CD4-positive, alpha-beta T cell treated with Interleukin-17A for 4 hours (primary cell): ENCODE measurements at places on chromosomes 13 and 19.

- no peak for DNase-seq
Observed at GRCh38 chr13:95256091-95256490, 45.2 kb downstream of the ABCC4 start.

DNA sequence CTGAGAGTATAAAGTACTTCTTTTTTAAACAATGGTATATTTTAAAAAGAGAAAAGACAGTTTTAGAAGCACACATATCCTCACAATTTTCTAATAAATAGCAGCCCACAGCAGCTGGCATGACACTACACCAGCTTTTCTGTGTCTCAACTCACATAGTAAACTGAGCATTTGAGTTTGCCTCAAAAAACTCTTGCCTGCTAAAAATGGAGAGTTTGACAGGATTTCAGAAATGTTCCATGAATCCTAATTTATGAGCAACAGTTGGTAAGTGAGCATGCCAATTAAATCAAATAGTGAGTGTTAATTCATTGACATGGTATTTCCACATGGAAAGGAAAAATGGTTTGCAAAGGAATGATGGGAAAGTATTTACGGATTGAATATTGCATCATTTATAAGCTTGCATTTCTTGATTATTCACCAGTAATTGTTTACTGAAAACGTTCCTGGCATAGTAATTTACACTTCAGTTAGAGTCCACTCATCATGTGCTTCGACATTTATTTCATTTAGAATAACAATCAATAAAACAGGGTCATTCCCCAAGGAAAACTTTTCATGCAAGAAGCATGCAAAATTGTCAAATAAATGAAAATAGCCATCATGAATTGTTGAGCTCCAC, 323.0 kb downstream of the EFNB2 start:
- DNase-seq = no peak

GRCh38 chr13:30153545-30154426, 153.6 kb downstream of the KATNAL1 start:
- no peak for DNase-seq

- DNase-seq = no peak
Observed at GRCh38 chr13:98033277-98034247, 80.1 kb downstream of the IPO5 start.

GRCh38 chr19:9940778-9941177, 4.5 kb upstream of the OLFM2 start:
- DNase-seq = no peak

DNA sequence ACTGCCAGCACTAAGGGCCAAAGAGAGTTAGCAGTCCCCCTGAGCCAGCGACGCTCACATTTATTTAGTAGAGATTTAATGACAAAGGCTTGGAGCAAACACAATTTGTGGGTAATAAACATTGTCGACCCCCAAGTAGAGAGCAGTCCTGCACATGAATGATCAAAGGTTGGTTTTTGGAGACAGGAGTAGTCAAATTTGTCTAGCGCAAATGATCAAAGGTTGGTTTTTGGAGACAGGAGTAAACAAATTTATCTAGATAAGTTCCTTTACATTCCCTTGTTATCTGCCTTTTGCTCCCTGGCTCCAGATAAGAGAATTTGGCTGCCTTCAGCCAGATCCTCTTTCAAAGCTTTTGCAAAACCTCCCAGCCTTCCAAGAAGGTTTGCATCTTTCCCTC, 26.9 kb downstream of the METTL21C start:
- no peak for DNase-seq

- DNase-seq = no peak
Observed at GRCh38 chr13:70905035-70905434, 796.8 kb upstream of the KLHL1 start.

- peak; percentile 65 for DNase-seq
Observed at GRCh38 chr19:55484593-55485438, at the start of gene NAT14. Gene NAT14, plus strand, starts transcription at chr19:55485188. Its CDS starts 521 bp downstream, at chr19:55485709.

DNA sequence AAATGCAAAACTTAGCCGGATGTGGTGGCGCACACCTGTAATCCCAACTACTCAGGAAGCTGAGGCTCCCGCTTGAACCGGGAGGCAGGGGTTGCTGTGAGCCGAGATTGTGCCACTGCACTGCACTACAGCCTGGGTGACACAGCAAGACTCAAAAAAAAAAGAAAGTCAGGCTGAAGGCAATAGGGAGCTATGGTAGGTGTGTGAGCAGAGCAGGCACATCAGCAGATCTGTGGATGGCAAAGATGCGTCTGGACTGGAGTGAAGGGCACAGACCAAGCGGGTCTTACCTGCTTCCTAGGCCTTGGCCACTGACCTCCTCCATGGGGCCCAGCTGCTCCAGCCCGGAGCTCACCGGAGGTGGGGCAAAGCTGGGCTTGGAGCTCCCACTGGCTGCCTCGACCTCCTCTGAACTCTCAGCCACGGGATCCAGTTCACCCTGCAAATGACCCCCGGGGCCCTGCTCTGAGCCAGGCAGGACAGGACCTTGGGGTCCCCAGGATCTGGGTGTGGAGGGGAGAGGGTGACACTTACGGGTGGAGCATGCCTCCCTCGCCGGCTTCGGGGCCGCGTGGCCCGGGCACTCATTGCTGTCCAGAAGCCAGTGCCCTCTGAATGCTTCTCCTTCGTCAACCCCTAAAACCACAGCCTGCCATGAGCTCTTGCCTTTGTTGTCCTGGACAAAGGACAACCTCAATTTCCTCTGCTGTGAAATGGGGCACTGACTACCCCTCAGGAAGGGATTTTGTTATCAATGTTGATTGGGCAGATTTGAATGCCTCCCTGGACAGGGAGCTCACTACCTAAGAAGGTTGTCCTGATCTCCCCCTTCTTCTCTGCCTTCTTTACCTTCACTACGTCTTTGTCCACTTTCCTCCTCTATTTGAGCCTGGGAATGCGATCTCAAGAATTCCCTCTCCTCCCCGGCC, 569 bp downstream of the USHBP1 start:
- no peak for DNase-seq

GRCh38 chr13:107275945-107276614, 708.1 kb upstream of the ARGLU1 start:
- no peak for DNase-seq

DNA sequence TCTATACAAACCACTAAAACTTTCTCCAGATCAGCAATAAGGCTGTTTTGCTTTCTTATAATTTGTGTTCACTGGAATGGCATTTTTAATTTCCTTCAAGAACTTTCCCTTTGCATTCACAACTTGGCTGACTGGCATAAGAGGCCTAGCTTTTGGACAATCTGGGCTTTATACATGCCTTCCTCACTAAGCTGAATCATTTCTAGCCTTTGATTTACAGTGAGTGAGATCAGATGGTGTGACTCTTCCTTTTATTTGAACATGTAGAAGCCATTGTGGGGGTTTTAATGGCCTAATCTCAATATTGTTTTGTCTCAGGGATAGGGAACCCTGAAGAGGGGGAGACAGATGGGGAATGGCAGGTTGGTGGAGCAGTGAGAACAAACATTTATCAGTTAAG, 82.7 kb downstream of the FOXO1 start:
- DNase-seq = no peak

- no peak for DNase-seq
Observed at GRCh38 chr13:102035969-102036368, 365.9 kb downstream of the FGF14 start.

GRCh38 chr13:20161275-20161950, 561 bp upstream of the GJA3 start:
- peak; percentile 59 for DNase-seq

GRCh38 chr13:23695711-23696464, 125.7 kb downstream of the TNFRSF19 start:
- DNase-seq = peak; percentile 71

GRCh38 chr19:56130006-56130405, 8.9 kb upstream of the ZNF787 start:
- no peak for DNase-seq

GRCh38 chr19:7995810-7996158, 9.7 kb downstream of the ELAVL1 start:
- no peak for DNase-seq

- DNase-seq = no peak
Observed at GRCh38 chr13:70415136-70415535, 306.9 kb upstream of the KLHL1 start.

GRCh38 chr19:36215276-36216123, 594 bp downstream of the ZNF146 start:
- no peak for DNase-seq
